Suppressor macrophage (primary cell): ENCODE measurements at places on chromosomes 5 and 9.

DNA sequence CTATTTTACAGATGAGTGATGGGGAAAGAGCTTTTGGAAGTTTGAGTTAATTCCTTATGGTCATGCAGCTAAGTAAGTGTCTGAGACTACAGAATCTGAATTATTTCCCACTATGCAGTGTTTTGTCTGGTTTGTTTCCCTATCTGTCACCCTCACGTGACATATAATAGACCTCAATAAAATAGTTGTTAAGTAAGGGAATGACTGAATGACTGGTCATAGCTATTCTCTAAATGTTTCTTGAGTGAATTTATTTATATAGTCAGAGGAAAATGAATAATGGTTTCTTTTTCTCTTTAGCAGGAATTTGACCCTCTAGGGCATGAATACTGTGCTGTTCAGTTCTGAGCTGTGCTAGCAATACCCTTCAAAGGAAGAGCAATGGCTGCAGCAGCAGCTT, 10.3 kb downstream of the TRIM32 start:
- no peak for DNase-seq

GRCh38 chr9:4574657-4575243, 84.5 kb downstream of the SLC1A1 start:
- no peak for DNase-seq

GRCh38 chr5:128466554-128466953, 71.5 kb downstream of the FBN2 start:
- no peak for DNase-seq

DNA sequence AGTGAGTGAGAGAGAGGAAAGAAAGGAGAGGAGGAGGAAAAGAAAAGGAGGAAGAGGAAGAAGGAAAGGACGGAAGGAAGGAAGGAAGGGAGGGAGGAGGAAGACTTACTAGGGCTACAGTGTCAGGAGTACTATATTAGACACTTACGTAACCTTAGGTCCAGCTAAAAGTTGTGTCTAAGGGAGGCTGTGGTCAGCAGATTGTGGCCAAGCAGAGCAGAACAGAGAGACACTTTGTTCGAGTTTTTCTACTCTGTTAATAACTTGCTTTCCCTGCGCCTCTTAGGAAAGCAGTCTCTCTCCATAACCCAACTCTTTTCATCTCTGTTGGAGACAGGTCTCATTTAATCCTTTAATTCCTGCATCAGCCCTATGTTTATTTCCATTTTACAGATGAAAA, 138.9 kb downstream of the KCNN2 start:
- DNase-seq: peak; percentile 1
